Peyer's patch (tissue), 4 donors: ENCODE measurements at places on chromosomes 13 and 19.

DNA sequence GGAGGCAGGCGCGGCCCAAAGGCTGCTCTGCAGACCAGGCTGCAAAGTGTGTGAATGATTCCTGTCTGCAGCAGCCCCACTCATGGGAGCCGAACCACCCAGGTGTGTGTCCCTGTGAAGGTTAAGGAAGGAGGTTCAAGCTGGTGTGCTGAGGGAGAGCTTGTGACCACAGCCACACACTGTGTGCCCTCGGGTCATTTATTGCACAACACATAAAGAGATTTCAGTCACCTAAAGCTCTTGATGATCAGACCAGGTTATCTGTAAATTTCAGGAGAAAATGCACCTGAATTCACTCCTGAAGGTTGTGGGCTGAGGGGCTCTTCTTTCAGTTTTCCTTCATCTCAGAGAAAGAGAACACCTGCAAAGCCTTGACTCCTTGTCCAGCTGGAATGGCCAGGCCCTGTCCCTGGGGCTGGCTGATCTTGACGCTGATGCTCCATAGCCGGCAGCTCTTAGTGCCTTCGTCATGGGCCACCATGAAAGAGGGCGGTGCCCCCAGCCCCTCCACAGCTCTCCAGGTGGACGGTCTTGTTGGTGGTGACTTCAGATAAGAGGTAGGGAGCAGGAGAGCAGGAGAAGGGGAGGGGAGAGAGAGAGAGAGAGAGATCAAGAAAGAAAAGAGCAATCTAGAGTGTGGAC lies 110.8 kb upstream of the C1QTNF9B start:
- DNase-seq = no peak

- DNase-seq = no peak
Observed at GRCh38 chr13:98800078-98800477, 47.6 kb upstream of the SLC15A1 start.

- no peak for DNase-seq
Observed at GRCh38 chr13:72185776-72186175, 318.8 kb upstream of the DACH1 start.

DNA sequence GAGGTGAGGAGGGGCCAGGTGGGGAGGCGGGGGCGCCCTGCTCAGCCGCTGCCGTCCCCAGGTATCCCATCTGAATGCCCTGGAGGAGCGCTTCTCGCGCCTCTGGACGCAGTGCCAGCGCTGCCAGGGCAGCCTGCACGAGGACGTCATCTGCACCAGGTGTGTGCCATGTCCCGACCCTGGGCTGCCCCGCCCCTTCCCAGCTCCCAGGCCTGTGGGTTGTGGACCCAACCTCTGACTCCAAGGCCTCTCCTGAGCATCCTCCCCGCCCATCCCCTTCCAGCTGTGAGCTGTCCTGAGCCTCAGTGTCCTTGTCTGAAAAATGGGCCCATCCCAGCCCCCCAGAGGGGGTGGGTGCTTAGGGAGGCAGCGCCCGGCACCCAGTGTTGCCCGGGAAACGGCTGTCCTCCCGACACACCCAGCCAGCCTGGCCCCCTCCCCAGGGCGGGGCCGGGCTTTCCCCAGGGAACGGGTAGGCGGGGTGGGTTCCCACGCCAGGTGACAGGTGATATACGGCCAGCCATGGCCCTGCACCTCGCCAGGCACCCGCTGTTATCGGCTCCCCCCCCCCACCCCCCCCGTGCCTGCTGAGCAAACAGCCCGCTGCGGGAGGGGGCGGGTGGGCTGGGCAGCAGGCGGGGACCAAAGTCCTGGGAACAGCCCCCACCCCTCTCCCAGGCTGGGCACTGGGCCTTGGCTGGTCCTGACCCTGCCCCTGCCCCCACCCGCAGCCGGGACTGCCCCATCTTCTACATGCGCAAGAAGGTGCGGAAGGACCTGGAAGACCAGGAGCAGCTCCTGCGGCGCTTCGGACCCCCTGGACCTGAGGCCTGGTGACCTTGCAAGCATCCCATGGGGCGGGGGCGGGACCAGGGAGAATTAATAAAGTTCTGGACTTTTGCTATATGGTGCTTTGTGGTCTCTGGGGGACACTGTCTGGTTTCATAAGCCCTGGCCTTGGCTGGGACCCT lies 1.3 kb upstream of the SPIB start:
- peak; percentile 71 for DNase-seq

DNA sequence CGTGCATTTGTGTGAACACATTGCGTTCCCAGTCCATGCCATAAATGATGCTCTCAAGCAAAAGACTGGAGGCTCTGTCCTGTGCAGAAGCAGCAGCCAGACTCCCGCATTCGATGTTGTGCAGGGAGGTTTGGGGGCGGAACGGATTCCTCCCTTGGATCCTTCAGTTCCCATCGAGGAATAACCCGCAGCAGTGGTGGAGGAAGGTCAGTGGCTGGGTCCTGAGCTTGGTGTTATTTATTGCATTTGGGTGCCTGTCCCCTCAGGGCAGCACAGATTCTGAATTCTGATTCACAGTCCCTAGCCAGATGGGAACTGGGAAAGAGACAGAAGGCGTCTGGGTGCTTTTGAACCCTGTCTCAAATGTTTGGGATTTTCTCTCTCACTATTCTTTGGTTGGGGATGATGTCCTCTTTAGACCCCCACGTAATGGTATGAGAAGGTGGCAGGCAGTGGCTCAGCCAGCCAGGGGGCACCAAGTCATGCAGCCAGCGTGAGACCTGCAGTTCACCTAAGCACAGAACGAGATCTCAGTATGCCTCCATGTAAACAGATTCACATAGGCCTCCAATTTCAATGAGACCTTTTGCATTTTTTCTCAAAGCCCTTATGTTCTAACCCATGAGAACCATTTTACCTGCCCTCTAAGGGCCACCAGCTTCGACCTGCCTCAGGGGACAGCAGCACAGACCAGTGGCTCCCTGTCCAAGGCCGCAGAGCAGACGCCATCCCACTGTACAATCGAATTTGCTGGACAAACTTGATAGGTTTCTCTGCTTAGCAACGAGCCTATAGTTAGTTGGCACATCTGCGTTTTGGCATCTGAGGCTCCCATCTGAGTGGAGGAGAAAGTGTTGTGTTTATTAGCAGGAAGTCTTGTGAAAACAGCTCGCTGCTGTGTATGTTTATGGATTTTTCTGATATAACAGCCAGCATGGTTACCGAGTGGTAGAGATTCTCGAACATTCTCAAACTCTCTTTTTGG lies 17.8 kb downstream of the KCTD15 start:
- DNase-seq = no peak

GRCh38 chr19:21323000-21323399 lies 6.2 kb downstream of the ZNF708 start:
- no peak for DNase-seq

GRCh38 chr13:114143806-114144605 lies 11.6 kb upstream of the RASA3 start:
- peak; percentile 67 for DNase-seq

- DNase-seq = no peak
Observed at GRCh38 chr19:17860993-17861360, 1.3 kb downstream of the RPL18A start.

- DNase-seq = no peak
Observed at GRCh38 chr13:44283600-44283999, 90.0 kb upstream of the SERP2 start.

GRCh38 chr13:52387721-52388120 lies 18.3 kb downstream of the THSD1 start:
- no peak for DNase-seq

DNA sequence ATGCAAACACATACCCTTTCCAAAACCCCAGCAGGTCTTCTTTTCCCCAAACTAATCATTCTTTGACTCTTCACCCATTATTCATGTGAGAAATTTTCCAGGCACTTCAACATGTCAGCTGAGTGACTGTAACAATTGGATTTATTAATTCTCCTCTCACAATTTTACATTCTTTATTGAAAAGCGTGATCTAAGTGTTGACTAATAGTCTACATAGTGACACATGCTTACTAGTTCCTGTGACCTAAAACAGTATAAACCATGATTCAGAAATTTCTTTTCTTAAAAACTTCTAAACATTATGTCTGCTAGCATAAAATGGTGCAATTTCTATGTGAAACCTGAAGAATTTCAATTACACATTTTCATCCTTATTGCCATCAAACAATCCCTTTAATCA lies 532.3 kb downstream of the GPC5 start:
- no peak for DNase-seq
